ENCODE measurements at places on chromosomes 1 and 21.
A peak's percentile ranks its signal among the peaks of the same experiment; 100 is the strongest.

DNA sequence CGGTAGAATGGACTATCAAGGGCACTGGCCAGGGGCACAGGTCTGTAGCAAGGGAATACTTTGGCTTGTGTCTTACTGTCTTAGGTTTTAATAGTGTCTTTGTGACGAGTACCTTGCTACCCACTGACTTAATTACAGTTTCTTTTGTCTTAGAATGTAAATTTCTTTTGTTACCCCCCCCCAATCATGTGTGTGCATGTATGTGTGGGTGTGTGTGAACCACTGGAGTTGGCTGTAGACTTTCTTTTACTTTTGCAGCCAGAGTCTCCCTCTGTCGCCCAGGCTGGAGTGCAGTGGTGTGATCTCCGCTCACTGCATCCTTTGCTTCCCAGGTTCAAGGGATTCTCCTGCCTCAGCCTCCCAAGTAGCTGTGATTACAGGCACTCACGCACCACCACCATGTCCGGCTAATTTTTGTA lies 61.8 kb upstream of the CLDN14 start:
- DNase-seq = no peak

DNA sequence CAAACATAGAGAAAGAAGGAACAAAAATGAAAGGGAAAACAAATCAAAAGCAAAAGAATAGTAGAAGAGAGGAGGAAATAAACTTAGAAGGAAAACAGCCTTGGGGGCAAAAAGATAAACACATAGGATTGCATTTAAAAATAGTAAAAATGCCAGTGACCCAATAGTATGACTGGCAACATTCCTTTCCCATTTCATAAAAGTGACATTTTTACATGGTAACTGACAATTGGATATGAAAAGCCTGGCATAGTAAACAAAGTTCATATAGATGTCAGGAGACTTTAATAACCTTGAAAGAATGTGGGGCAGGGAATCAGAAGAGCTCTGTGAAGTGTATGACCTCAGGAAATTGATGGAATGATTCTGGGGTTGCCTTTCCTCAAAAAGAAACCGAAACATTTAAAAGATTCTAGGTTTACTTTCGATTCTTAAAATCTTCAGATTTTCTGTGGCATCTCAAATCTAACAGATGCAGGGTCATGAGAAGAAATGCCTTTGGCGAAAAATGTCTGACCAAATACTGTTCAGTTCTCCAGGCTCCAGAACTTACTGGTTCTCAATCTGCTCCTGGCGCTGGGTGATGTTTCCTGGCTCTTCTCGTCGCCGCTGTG lies 33.7 kb downstream of the SPTA1 start:
- DNase-seq = no peak

- peak; percentile 36 for DNase-seq
Measured at GRCh38 chr1:40401473-40402201, 28.1 kb downstream of the SMAP2 start.

DNA sequence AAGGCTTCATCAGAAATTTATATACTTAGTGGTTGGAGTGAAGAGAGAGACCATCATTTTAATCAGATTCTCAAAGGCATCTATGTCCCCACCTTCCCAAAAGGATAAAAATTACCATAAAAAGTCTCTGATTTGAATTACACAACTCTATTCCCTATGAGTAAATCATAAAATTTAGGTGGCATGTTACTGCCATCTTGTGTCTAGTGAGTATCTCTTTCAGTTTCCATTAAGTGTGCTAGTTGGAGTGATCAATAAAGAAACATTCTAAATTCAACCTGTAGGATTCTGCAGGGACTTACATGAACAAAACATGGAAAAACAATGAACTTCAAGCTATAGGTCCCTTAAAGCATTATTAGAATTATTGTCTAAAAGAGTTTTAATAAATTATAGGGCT lies 655.4 kb downstream of the LTN1 start:
- no peak for DNase-seq

DNA sequence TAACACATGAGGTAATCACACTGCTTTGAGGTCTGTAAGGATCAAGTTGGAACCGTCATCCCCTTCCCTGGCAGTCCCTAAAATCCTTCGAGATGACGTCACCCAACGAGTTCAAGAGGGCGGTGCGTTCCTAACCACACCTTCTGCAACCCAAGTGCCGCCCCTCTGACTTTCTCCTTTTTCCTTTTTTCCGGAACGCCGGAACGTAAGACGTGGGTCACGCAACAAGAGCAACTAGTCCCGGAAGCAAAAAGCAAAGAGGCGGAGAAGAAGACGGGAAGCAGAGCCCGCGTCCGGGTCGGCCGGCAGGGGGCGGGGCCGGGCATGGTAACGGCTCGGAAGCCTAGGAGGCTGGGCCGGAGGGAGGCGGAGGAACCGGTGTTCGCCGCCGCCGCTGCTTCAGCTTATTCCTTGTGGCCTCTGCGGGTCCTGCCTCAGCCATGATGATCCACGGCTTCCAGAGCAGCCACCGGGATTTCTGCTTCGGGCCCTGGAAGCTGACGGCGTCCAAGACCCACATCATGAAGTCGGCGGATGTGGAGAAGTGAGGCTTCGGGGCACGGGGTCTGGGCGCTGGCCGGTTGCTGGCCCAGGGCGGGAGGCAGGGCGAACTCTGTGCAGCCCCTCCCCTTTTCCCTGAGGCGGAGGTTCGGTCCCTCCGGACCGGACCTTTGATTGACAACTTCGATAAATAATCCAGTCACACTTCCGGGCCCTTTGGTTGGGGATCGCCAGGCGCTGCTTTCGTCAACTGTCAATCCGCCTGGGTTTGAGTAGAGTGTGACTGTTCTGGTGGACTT lies at the start of gene TIPRL:
Gene TIPRL (plus strand): TSS at position 325 of the 800 bp plus-strand sequence. CDS start 116 bp downstream, at position 441.
- DNase-seq = peak; percentile 78

DNA sequence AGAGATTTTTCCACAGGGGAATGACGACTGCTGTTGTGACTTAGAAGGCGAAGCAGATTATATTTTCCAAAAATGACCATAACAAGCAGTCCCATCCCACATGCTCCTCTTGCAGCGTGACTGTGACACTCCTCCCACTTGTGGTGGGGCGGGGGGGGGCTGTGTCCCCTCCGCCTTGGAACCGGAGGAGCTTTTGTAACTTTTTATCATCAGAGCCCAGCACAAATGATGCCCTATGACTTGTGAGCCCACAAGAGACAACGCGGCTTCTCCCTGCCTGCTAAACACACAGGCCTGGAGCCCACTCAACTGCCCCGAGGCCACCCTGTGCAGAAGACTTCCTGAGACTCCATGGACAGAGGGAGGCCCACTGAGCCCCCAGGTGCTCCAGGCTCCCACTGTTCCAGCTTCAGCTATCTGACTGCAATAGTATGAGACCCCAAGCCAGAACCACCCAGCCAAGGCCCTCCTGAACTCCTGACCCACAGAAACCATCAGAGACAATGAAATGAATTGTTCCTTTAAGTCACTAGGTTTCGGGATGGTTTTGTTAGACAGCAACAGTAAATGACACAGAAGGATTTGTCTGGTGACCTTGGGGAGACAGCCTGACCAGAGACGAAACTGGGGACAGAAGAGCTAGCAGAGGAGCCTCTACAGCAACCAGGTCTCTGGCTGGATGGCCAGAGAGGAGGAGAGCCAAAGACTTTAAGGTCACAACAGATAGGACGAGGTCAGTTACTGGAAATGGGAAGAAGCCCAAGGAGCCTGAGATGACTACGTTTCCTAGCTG lies 58.8 kb downstream of the CAPZB start:
- DNase-seq = no peak

DNA sequence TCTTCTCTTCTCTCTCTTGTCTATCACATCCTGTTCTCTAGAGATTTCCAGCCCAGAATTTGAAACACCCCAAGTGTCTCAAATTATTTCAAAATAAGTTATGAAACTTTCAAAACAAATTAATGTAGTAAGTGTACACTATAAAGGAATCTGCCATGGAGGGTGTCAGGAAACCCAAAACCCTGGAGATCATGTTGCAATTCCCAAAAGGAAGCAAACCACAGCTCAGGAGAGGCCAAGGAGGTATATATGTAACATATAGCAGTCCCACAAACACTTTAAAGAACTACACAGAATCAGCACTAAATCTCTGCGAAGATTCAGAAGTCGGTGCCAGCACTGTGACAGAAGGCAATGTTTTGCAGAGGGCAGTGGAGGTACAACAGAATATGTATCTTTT lies 26.6 kb downstream of the PTPN14 start:
- no peak for DNase-seq

- DNase-seq = no peak
Measured at GRCh38 chr1:41540886-41541591, 56.6 kb upstream of the EDN2 start.

- DNase-seq = no peak
Measured at GRCh38 chr1:24294228-24294672, 24.9 kb upstream of the GRHL3 start.

DNA sequence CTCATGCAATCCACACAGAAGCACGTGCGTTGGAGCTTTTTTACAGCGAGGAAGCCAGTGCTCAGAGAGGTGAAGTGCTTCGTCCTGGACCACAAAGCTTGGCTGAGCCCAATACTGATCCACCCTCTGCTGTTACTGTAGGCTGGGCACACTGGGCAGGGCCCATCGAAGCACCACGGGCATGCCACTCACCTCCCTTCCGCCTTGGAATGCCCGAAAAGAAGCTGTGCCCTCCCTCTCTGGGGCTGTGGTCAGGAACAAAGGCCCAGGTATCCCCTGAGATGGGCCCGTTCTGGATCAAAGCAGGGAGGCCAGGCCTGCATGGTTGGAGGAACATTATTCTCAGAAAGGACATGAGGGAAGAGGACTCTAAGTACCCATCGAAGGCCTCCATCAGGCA lies 206.7 kb upstream of the C1orf174 start:
- no peak for DNase-seq

- no peak for DNase-seq
Measured at GRCh38 chr1:107244709-107245500, 104.1 kb downstream of the NTNG1 start.

GRCh38 chr1:181506563-181507353 lies 23.4 kb downstream of the CACNA1E start:
- DNase-seq = no peak

DNA sequence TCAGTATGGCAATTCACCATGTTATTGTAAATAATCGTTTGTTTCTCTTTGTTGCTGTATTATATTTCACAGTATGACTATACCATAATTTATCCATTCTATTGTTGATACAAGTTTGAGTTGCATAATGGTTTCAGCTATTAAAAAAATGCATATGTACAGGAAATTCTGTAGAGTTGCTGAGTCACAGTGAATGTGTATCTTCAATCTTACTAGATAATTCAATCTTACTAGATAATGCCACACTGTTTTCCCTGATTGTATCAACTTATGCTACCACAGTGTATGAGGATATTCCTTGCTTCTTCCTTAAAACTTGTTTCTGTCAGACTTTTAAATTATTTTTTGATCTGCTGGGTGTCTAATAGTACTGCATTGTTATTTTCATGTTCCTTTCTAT lies 3.5 kb upstream of the COA6 start:
- no peak for DNase-seq

DNA sequence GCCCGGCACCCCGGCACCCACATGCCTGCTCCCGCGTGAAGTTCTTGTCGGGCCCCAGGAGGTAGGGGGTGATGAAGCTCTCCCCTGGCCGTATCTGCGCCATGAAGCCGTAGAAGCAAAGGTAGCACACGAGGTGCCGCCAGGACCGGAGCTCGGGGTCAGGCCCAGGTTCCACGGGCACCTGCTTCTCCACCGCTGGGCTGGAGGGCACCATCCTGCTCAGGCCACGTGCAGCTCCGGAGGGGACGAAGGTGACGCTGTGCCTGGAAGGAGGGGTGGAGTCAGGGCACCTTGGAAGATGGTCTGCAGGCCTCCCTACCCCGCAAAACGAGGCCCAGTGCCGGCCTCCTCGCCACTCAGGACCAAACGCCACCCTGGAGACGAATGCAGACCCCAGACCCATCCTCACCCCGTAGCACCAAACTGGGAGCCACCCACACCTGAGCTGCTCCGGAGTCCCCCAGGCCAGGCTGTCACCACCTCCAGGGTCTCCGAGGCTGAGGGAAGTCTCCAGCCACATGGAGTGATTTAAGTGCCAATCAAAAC lies 4.4 kb downstream of the SLC19A1 start:
- DNase-seq = no peak

DNA sequence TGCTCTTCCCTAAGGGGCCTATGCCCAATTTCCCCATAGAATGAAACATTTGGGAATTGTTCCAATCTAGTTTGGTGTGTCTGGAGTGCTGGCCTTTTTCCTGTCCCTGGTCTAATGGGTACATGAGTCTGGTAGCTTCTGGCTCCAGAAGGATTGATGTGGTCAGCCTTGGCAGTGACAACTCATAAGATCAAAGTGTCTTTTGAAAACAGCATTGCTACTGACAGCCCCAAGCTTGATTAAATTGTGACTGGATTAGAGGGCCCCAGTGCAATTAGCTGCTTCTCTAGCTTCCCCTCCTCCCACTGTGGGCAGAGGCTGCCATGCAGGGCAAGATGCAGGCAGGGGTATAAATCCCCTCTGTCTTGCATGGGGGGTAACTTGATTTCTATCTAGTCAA lies 130.9 kb downstream of the UCK2 start:
- DNase-seq = no peak

DNA sequence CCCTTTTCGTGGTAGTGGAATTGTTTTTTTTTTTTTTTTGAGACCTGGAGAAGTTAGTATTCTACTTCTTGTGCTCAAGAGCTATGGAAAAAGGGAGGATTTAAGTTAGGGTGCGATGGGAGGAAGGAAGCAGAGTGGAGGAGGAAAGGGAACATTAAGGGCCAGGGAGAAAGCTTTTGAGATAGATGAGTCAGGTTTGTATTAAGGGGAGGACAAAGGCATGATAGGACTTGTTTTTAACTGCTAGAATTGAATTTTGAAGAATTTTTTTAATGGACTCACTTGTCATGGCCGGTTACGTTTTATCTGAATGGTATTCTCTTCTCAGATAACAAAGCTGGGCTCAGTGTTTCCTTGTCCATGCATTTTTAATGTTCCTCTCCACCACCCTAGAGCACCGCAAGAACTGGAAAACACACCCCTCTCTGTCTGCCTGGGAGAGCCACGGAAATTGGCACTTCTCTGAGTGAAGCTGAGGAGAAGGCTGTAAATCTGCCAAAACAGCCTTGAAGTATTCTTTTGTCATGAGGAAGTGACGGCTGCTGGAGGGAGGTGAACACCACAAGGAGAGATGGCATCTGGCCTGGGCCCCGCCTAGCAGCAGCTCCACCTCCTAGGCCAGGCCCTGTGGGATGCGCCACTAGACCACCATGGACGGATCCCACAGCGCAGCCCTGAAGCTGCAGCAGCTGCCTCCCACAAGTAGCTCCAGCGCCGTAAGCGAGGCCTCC lies 3.5 kb downstream of the NIPAL3 start:
- DNase-seq = no peak

- no peak for DNase-seq
Measured at GRCh38 chr21:35197992-35198431, 148.9 kb upstream of the RUNX1 start.

- DNase-seq = peak; percentile 11
Measured at GRCh38 chr1:24641646-24642151, 1.4 kb upstream of the SRRM1 start.
